ENCODE measurements at places on chromosomes 3 and 15. TPM values are rescaled to one million over a fixed set of nuclear protein-coding genes. Genes with fewer than 3 reads are reported as not detected.

RAB27A gene
- total RNA-seq = 7.4 TPM

FOXB1 gene
- not detected for total RNA-seq

ITIH1 gene
- total RNA-seq = 0.33 TPM

ACKR2 gene
- 1.8 TPM for total RNA-seq

ADAMTS9 gene
- 240 TPM for total RNA-seq

HRG gene
- total RNA-seq = not detected

GRCh38 chr3:103210583-103210982, 775.8 kb downstream of the ZPLD1 start:
- H3K27me3 ChIP-seq = no peaks in the 10 kb centered on the region
- H3K4me1 ChIP-seq = no peaks in the 10 kb centered on the region
- H3K27ac ChIP-seq = no peak overlapping the region

DNA sequence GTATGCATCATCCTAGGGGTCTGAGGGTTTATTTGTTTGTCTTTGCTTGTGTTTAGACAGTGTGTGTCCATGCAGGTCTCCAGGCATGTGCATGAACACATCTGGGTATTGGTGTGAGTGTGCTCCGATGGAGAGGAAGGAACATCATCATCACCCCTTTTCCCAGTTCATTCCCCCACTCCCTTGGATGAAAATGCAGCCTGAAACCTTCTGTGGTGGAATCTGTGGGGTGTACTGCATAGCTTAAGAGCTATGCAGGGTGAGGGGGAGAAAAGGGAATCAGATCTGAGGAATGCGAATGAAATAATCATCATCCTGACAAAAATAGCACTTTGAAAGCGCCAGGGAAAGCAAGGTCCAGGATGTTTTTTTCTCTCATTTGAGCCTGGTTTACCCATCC, 520.1 kb downstream of the NTRK3 start:
- no peaks in the 10 kb centered on the region for H3K4me1 ChIP-seq
- H3K36me3 ChIP-seq = no peaks in the 10 kb centered on the region
- no peak overlapping the region for H3K4me3 ChIP-seq
- no peak overlapping the region for H3K27ac ChIP-seq

- no peaks in the 10 kb centered on the region for H3K36me3 ChIP-seq
- H3K4me1 ChIP-seq = no peaks in the 10 kb centered on the region
- no peak for DNase-seq
- H3K4me3 ChIP-seq = peak overlapping the region; percentile 87
- no peaks in the 10 kb centered on the region for H3K27me3 ChIP-seq
- H3K27ac ChIP-seq = peak overlapping the region; percentile 98
Observed at GRCh38 chr3:88058306-88058580, 562 bp downstream of the CGGBP1 start.

DNA sequence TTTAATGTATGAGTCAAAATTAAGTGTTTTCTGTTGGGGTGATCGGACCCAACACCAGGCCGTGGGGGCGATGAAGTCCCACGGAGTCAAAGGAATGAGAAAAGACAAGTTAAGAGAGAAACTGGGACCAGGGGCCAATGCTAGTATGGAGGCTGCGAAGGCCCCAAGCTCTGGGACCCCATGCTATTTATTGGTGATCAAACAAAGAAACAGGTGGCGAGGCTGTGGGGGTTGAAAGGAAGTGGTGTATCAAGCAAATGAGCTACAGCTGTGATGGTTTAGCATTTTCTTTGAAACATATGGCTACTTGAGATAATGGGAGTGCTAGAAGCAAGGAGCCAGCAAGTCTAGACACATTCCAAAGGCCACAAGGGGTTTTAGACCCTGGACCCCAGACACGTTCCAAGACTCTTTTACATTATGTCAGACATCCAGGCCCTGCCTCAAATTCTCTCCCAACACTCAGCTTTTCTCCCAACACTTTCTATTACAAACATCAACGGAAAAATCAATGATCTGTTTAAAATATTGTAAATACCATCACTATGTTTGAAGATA, 56.0 kb upstream of the SNRPN start:
- H3K27me3 ChIP-seq = no peaks in the 10 kb centered on the region
- no peak for DNase-seq
- no peak overlapping the region for H3K4me3 ChIP-seq
- no peaks in the 10 kb centered on the region for H3K36me3 ChIP-seq
- H3K4me1 ChIP-seq = no peaks in the 10 kb centered on the region

DNA sequence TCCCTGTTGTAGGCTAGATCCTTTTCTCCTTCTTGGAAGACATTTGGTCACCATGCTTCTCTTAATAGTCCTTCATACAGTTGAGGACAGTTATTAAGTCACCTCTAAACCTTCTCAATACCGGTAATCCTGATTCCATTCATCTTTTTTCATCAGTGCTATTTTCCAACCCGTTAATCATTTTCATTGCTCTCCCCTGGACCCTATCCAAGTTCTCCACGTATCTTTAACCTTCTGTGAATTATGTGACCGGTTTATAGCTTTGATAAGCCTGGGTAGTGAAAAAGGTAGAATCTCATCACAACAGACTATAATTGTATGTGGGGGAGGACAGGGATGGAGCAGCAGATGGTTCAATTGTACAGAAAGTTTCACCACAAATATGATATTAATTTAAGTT, 168.5 kb downstream of the MECOM start:
- no peak overlapping the region for H3K4me3 ChIP-seq
- no peak overlapping the region for H3K27ac ChIP-seq
- no peaks in the 10 kb centered on the region for H3K27me3 ChIP-seq
- no peak for DNase-seq
- no peaks in the 10 kb centered on the region for H3K36me3 ChIP-seq

DNA sequence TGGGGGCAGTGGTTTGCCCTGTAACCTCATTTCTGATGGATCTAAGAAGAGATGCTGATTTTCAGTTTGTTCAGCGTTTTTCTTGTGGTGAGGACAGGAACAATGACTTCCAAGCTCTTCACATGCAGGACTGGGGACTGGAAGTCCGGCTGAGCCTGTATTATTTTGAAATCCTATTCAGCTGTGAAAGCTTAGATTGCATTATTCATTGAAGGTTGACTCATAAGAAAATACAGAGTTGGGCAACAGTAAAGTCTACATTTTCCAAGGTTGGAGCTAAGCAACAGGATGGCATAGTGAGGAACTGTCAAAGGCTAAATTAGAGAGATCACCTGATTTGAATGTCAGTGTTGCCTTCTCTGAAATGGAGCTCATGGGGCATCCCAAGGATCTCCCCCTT, 230.9 kb upstream of the FEZF2 start:
- H3K4me3 ChIP-seq = no peak overlapping the region
- no peak for DNase-seq
- H3K36me3 ChIP-seq = no peaks in the 10 kb centered on the region
- H3K4me1 ChIP-seq = no peaks in the 10 kb centered on the region

- H3K27ac ChIP-seq = no peak overlapping the region
- no peak for DNase-seq
- H3K27me3 ChIP-seq = no peaks in the 10 kb centered on the region
- H3K36me3 ChIP-seq = peaks cover 9% of the 10 kb centered on the region
- no peaks in the 10 kb centered on the region for H3K4me1 ChIP-seq
Observed at GRCh38 chr3:197690754-197691153, 46.0 kb downstream of the RUBCN start.

- no peak overlapping the region for H3K27ac ChIP-seq
- no peaks in the 10 kb centered on the region for H3K36me3 ChIP-seq
- no peak overlapping the region for H3K4me3 ChIP-seq
Observed at GRCh38 chr3:420584-420983, 224.0 kb downstream of the CHL1 start.

GRCh38 chr3:187946981-187947380, 201.7 kb upstream of the BCL6 start:
- H3K36me3 ChIP-seq = no peaks in the 10 kb centered on the region
- DNase-seq = no peak
- H3K27ac ChIP-seq = no peak overlapping the region
- H3K27me3 ChIP-seq = no peaks in the 10 kb centered on the region

- H3K4me1 ChIP-seq = no peaks in the 10 kb centered on the region
- H3K36me3 ChIP-seq = no peaks in the 10 kb centered on the region
- DNase-seq = no peak
- no peak overlapping the region for H3K27ac ChIP-seq
- H3K27me3 ChIP-seq = no peaks in the 10 kb centered on the region
Observed at GRCh38 chr3:77079988-77080610, 40.2 kb downstream of the ROBO2 start.

DNA sequence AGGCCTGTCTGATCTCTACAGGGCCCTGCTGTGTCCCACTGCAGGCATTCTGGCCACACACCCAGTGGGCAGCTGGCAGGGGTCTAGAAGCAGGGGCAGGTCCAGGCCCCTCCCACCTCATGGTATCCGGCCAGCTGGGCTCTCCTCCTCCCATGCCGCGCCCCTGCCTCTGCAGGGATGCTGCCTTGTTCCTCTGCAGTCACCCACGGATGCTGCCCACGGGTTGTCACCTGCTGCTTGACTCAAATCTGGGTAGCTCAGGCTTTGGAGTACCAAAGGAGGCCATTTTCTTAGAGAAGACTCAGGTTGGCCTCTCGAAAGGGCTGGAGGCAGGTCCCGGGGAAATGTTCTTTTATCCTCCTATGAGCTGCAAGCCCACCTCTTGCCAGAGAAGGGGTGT, 25.0 kb downstream of the EFCAB12 start:
- H3K27me3 ChIP-seq = no peaks in the 10 kb centered on the region
- H3K4me1 ChIP-seq = peaks cover 1% of the 10 kb centered on the region
- H3K27ac ChIP-seq = no peak overlapping the region
- H3K36me3 ChIP-seq = no peaks in the 10 kb centered on the region
- DNase-seq = no peak

GRCh38 chr15:78065973-78066946, 11.3 kb downstream of the TBC1D2B start:
- no peaks in the 10 kb centered on the region for H3K27me3 ChIP-seq
- H3K4me3 ChIP-seq = peak overlapping the region; percentile 35
- H3K36me3 ChIP-seq = no peaks in the 10 kb centered on the region

DNA sequence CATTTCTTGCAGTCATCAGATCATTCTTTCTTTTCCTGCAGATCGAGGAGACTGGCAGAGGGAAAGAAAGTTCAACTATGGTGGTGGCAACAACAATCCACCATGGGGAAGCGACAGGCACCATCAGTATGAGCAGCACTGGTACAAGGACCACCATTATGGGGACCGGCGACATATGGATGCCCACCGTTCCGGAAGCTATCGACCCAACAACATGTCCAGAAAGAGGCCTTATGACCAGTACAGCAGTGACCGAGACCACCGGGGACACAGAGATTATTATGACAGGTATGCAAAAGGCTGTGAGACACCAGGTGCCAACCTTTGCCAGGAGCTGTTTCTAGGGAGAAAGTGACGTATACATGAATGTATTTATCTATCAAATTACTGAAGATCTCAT, 69.0 kb downstream of the RGMA start:
- no peaks in the 10 kb centered on the region for H3K27me3 ChIP-seq
- no peak overlapping the region for H3K27ac ChIP-seq
- H3K36me3 ChIP-seq = peaks cover 31% of the 10 kb centered on the region
- H3K4me3 ChIP-seq = no peak overlapping the region
- H3K4me1 ChIP-seq = no peaks in the 10 kb centered on the region
- DNase-seq = no peak

DNA sequence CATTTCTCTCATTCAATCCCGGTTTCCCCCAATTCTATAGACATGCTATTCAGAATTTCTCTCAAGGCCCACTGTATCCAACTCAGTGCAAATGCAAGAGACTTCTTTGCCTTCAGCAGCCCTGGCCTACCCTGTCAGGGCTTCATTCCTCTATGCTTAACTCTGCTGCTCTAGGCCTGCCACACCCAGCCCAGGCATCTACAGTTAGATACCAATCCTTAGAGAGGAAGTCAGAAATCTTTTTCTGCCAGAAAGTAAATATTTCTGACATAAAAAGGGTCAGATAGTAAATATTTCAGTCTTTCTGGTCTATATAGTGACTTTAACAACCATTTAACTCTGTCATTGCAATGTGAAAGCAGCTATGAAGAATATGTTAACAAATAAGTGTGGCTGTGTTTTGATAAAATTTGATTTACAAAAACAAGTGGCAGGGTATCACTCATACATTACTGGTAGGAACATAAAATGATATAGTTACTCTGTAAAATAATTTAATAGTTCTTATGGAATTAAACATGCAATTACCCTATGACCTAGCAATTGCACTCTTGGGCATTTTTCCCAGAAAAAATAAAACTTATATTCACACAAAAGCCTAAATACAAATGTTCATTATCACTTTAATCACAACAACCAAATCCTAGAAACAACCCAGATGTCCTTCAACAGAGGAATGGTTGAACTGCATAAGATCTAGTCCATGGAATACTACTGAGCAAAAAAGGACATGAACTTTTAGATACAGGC, 942.0 kb downstream of the SQOR start:
- H3K27ac ChIP-seq = no peak overlapping the region
- no peaks in the 10 kb centered on the region for H3K36me3 ChIP-seq
- H3K27me3 ChIP-seq = no peaks in the 10 kb centered on the region
- no peak for DNase-seq
- no peaks in the 10 kb centered on the region for H3K4me1 ChIP-seq

DNA sequence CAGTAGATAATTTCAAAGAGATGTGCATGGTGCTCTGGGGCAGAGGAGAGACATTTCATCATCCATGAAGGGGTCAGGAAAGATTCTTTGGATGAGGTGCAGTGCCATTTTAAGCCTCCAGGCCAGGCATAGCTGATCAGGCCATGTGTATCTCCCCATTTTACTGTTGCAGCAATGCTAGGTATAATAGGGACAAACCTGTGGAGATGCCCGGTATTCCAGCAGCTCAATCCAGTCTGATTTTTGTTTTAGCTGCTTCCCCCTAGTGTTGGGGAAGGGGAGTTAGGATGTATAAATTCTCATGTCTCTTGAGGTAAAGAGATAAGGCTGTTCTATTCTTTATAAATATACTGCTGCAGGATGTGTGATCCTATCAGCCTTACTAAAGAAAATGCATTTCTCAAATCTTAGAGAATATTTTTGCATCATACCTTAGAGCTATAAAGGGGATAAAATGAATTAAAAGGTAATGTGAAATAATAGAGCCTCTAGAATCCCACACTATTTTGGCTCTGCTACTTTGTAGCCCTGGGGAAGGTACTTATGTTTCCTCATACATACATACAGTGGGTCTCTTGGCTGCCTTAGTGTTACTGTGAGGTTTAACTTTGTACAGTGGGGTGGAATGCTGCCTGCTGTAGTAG, 5.2 kb downstream of the CDV3 start:
- H3K4me1 ChIP-seq = peaks cover 16% of the 10 kb centered on the region
- no peaks in the 10 kb centered on the region for H3K27me3 ChIP-seq
- no peaks in the 10 kb centered on the region for H3K36me3 ChIP-seq
- H3K4me3 ChIP-seq = no peak overlapping the region
- H3K27ac ChIP-seq = no peak overlapping the region
- DNase-seq = no peak
